ENCODE measurements at places on chromosomes 16 and 17.

DNA sequence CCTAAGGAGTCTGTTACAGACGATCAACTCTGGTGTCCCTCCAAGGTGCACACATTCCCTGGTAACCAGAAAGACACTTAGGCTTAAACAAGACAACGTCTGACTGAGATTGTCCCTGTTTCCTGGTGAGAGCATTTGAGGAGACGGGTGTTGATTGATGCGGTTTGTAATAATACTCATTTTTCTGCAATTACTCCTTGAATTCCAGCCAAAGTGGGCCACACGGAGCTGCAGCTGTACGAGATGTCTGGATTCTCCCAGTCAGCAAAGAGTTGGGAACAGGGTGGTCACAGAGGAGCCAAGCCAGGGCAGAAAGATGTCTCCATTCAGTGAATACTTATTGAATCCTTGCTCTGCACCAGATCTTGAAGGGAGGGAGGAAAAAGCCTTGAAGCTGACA lies 30.9 kb upstream of the CES5A start:
- DNase-seq = no peak

DNA sequence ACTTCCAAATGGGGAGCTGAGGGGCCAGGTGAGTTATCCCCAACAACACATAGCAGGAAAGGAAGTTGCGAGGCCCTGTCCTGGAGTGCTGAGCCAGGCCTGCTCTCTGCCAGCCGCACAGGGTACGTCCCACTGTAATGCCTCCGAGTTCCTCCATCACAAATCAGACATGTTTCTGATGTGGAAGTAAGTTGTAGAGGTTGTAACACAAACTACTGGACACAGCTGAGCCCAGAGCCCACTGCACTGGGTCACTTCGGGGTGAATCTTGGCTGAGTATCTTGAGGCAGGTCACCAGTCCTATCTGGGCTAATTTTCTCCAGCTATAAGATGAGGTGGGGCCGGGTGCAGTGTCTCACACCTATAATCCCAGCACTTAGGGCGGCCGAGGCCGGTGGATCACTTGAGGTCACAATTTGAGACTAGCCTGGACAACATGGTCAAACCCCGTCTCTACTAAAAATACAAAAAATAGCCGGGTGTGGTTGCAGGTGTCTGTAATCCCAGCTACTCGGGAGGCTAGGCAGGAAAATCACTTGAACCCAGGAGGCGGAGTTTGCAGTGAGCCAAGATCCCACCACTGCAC lies 100.8 kb upstream of the CDH5 start:
- DNase-seq = no peak

- DNase-seq = peak; percentile 88
Measured at GRCh38 chr16:66408163-66409048, 18.7 kb upstream of the BEAN1 start.

- DNase-seq = no peak
Measured at GRCh38 chr17:49496183-49496866, 1.2 kb downstream of the NGFR start.

DNA sequence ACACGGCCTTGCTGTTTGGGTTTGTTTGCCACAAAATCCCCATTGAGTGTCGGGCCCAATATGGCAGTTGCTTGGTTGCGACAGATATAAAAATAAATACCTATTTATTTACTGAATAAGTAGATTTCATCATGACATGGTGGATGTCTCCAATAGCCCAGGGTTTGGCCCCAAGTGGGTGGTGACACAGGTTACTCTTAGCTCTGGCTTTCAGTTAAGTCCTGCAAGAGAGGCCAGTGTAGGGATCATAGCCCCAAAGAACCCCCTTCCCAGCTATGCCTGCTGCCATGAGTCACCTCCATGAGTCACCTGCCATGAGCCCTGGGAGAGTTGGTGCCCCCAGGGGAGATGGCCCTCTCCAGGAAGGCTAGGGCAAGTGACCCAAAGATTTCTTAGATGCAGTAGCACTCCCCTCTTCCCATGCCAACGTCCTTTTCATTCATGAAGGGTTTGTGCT lies 78.7 kb upstream of the LGALS9 start:
- no peak for DNase-seq

DNA sequence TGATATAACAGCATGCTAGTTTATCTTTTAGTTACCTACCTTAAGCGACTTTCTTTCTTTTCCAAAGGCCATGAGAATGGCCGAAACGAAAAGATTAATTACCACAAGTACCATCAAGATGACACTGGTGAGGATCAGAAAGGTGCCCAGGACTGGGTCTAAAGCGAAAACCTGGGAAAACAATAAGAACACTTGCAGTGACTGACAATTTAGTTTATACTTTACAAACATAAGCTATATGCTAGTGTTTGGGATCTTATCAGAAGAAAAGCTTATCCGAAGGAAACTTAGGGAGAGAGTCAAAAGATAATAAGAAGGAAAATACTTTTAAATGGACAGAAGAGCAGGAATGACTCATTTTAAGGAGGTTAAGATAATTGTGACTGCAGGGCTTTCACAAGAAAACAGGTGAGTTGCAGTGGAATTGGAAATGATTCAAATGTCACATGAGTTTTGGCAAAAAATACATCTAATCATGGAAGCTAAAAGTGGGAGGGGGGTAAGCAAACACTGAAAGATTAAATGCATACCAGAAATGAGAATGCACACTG lies 34.8 kb downstream of the IST1 start:
- DNase-seq = no peak

DNA sequence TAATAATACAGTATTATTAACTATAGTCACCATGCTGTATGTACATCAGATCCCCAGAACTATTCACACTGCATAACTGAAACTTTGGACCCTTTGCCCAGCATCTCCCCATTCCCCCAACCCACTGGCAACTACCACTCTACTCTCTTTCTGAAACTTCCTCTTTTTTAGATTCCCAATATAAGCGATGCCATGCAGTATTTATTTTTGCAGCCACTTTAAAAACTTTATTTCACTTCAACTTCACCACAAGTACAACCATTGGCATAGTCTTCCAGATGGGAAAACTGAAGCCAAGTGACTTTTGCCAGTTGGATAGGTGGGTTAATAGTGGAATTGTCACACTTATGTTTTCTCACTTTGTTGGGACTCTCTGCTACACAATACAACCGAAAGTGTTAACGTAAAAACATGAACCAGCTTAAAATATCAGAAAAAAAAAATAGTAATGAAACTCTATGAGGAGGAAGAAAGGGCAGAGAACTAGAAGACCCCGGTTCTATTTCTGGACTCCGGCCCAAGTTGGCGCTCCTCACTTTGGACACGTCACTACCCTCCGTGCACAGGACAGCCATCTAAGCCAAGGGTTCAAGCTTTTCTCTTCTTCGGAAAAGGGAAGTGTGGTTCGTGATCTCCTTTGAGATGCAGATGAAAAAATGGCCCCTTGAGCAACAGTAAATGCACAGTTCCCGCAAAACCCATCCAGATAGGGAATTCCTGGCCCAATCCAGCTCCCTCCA lies 743 bp downstream of the SHCBP1 start:
- no peak for DNase-seq

DNA sequence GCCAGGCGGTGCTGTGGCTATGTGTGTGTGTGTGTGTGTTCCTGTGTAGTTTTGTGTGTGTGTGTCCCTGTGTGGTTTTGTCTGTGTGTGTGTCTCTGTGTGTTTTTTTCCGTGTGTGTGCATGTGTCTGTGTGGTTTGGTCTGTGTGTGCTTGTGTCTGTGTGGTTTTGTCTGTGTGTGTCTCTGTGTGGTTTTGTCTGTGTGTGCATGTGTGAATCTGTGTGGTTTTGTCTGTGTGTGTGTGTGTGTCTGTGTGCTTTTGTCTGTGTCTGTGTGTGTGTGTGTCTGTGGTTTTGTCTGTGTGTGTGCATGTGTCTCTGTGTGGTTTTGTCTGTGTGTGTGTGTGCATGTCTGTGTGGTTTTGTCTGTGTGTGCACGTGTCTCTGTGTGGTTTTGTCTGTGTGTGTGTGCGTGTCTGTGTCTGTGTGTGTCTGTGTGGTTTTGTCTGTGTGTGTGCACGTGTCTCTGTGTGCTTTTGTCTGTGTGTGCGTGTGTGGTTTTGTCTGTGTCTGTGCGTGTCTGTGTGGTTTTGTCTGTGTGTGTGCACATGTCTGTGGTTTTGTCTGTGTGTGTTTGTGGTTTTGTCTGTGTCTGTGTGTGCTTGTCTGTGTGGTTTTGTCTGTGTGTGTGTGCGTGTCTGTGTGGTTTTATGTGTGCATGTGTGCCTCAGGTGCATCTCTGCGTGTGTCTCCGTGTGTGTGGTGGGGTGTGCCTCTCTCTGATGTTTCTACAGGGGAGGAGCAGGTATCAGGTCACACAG lies 62.3 kb downstream of the ZDHHC7 start:
- DNase-seq = no peak

DNA sequence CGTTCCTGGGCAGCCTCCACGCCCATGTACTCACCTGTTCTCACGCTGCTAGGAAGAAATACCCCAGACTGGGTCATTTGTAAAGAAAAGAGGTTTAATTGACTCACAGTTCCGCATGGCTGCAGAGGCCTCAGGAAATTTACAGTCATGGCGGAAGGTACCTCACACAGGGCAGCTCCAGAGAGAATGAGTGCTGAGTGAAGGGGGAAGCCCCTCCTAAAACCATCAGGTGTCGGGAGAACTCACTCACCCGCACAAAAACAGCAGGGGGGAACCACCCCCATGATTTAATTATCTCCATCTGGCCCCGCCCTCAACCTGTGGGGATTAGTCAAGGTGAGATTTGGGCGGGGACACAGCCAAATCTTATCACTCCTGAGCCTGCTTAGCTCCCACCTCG lies 18.2 kb downstream of the RAB40C start:
- no peak for DNase-seq
